Activated CD4-positive, alpha-beta T cell treated with anti-CD3 and anti-CD28 coated beads, Interleukin-2, amount 50 U/mL, for 16 hours (primary cell): ENCODE measurements at places on chromosomes 7 and 10.
A peak's percentile ranks its signal among the peaks of the same experiment; 100 is the strongest.

- no peak for DNase-seq
These were observed 14.0 kb upstream of the ITGB8 start for GRCh38 chr7:20316706-20317105.

DNA sequence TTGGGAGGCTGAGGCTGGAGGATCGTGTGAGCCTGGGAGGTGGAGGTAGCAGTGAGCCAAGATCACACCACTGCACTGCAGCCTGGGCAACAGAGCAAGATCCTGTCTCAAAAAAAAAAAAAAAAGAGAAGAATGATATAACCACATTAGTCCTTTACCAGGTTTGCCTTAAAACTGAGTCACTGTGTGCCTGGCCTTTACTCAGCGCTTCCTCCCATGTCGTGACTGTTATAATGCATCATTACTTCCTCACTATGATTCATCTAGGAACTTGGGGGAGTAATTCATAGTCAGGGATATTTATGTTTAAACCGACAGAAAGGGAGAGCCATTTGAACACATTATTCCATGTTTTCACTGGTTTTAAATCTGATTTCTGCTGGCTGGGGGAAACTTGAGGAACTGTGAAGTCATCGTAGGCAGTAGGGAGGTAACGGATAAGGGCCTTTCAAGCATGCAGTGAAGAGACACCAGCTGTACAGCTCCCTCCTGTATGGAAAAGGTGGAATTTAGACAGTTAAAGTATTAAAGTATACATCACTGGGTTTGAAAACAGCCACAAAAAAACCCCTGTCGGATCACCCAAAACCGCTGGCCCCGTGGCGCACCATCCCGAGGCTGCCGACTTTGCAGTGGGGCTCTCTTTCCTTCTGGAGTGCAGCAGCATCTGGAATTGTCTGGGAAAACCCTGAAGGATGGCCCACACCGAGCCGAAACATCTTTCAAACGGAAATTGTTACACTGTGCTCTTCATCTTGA is 119.8 kb downstream of the NKX6-2 start:
- DNase-seq: peak; percentile 65

- no peak for DNase-seq
These were observed 442.3 kb upstream of the AKR1E2 start for GRCh38 chr10:4383651-4384098.

GRCh38 chr7:80403686-80404241 is 108.1 kb downstream of the GNAT3 start:
- DNase-seq: no peak

- DNase-seq: no peak
These were observed 123.7 kb downstream of the LCOR start for GRCh38 chr10:96955794-96956193.

DNA sequence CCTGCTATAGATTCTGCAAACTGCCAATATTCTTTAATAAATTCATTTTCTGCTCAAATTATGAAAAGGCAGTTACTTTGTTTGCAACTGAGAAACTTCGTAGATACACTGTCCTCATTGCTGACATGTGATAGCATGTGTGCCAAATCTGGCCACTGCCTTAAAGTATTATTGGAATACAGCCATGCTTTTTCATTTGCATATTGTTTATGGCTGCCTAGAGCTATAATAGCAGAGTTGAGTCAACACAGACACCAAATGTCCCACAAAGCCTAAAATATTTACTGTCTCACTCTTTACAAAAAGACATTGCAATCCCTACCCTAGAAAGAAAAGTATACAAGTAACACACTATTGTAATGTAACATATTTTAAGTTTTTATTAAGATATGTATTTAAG is 647.4 kb downstream of the XPNPEP1 start:
- DNase-seq: no peak

GRCh38 chr7:30658479-30659074 is 23.7 kb downstream of the CRHR2 start:
- DNase-seq: no peak

- DNase-seq: no peak
These were observed 3.1 kb downstream of the PLAU start for GRCh38 chr10:73914036-73914435.

DNA sequence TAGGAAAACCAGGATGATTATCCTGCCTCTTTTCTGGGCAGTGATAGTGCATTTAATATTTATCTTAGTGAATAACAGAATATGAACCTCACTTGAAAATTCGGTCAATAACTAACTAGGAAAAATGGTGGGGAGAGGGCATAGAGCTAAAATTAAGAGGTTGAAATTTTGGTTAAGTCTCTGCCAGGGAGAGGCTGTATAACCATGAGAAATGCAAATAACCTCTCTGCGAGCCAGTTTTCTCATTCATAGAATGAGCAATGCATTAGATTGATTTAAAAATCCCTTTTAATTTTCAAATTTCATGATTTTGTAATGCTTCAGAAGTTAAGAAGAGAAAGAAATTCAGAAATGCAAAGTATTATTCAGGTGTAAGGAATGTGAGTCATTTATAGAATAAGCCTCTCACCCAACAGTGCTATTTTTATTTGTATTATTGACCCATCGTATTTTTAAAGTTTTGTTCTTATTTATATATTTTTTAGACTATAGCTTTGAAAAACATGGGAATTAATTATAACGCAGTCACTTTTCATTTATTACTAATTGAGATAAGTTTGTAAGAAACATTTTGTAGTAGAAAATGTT is 104.7 kb downstream of the PHF14 start:
- DNase-seq: no peak

DNA sequence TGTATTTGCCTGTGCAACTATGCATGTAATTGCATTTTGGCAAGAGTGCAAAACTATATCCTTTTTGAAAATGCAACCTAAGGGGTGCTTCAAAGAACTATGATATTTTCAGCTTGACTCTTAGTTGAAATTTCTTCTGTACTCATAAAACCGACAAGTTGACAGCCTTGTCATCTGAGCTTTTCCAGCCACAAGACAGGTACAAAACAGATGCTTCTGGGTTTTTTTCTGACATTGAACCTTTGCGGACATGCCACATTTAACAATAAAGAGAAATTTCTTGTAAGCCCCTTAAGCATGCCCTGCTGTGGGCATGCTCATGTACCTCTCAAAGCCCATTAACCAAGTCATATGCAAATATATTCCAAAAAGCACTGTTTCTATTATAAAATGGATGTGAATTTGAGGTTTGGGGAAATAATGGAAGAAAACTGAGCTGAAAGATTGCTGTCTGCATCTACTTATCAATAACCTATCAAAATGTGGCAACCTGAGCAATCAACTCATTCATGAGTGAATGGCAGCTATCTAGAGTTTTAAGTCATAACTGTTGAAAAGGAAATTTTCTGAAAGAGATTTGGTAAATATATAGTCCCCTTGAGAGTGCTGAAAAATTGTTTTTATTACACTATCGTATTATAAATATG is 1117.0 kb upstream of the LRRTM3 start:
- no peak for DNase-seq

- DNase-seq: peak; percentile 75
These were observed at the start of gene RUFY2 for GRCh38 chr10:68406815-68407548. RUFY2 (minus strand) TSS chr10:68407277; CDS start chr10:68407189, 88 bp downstream.

GRCh38 chr10:120949609-120950031 is 98.5 kb downstream of the WDR11 start:
- DNase-seq: no peak

GRCh38 chr7:159034988-159035387 is 109.7 kb downstream of the VIPR2 start:
- DNase-seq: no peak

- peak; percentile 51 for DNase-seq
These were observed 87.8 kb downstream of the BTRC start for GRCh38 chr10:101441541-101442455.

DNA sequence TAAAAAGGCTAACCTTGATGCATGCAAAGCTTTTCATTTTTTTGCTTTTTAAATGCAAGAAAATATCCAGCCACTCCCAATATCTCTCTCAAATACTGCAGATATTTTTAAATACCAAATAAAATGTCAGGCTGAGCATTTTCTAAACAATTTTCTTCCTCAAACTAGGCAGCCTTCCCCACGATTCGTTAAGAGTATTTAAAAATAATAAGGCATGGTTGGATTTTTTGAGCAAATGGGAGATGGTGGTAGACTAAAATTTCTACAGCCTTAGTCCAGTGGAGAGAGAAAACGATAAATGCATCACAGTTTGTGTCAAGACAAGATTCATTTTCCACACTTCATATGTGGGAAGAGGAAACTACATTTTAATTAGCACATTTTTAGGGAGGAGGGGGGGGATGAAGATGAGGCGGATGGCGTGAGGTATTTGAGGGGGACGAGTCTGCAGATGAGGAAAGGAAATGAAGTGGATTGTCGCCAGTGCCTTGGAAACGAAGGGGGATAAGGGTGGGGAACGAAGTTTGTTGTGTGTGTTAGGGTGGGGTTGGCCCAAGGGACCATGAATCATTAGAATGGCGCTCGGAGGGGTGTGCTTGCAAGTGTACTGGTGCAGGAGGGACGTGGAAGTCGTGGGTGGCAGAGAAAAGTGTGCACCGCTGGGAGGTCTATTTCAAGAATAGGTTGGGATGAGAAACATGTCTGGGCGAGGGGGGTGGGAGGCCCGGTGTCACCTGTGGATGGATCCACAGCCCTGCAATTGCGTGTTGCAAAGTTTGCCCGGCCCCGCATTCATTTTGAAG is 1.2 kb upstream of the ADD3 start:
- DNase-seq: no peak

- no peak for DNase-seq
These were observed 148.8 kb upstream of the NPY start for GRCh38 chr7:24135003-24135817.

GRCh38 chr10:51862149-51862548 is 162.8 kb upstream of the CSTF2T start:
- DNase-seq: no peak

GRCh38 chr7:106999023-106999422 is 45.5 kb upstream of the PRKAR2B start:
- DNase-seq: no peak

- no peak for DNase-seq
These were observed 34.2 kb upstream of the C10orf90 start for GRCh38 chr10:126704649-126705048.

- DNase-seq: no peak
These were observed 3.8 kb downstream of the NODAL start for GRCh38 chr10:70437721-70438120.

DNA sequence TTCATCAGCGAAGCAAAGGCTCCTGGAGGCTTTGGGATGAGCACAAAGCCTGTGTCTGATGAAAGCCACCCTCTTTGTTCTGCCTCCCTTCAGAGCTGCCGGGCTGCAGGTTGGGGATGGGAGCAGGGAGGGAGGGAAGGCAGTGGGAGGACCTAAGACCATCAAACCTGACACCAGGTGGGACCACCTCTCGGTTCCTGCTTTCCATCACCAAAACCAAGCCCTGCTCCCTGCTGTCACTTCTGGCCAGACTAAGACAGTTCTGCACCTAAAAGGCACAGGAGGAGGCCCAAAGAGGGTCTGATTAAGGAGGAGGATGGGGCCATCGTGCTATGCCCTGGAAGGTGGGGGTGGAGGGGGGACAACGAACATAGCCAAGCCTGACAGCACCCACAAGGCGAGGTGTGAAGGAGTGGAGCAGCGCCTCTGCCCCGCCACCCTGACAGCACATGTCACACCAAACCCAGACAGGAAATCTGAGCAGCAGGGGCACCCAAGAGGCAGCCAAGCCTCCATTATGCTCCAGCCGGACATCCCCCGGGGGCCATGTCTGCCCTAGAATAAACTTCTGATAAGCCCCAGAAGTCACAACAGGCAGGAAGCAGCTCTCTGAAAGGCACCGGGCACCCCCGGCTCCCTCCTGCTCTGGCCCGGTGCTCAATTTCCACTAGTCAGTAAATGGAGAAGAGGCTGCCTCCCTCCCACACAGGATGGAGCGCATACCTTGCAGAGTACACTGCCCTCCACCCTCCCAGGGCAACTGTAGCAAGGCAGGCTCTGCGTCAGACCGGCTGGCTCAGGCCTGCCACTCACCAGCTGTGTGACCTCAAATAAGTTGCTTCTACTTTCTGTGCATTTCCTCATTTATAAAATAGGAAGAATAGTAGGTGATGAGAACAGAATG is 48.9 kb downstream of the DLG5 start:
- peak; percentile 6 for DNase-seq

DNA sequence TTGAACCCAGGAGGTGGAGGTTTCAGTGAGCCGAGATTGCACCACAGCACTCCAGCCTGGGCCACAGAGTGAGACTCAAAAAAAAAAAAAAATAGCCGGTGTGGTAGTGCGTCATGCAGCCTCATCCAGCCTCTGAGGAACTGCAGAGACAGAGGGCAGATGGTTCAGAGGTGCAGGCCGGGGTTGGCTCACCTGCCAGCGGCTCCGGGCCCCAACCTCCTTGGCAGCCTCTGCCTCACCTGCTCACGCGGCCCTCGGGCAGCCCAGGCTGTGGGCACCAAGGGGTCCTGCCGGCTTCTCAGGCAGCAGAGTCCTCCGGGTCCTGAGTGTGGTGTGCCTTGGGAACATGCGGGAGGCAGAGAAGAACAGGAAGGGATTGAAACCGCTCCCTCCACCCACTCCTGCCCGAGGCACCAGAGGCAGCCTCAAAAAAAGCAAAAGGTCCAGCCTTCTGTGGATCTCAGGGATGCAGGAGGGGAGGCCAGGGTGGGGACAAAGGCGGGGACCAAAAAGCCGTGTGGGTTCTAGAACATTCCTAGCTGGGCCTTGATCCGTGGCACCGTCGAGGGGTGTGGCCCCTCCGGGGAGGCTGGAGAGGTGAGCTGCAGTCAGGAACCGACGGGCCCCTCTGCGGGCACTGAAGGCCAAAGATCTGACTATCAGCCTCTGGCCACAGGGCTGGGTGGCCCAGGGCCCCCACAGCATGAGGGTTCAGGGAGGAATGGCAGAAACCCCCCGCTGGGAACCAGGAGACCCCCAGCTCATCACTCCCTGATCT is 55.4 kb upstream of the DNAJB6 start:
- DNase-seq: no peak

- DNase-seq: no peak
These were observed 219.6 kb downstream of the ELFN1 start for GRCh38 chr7:1889556-1890181.

DNA sequence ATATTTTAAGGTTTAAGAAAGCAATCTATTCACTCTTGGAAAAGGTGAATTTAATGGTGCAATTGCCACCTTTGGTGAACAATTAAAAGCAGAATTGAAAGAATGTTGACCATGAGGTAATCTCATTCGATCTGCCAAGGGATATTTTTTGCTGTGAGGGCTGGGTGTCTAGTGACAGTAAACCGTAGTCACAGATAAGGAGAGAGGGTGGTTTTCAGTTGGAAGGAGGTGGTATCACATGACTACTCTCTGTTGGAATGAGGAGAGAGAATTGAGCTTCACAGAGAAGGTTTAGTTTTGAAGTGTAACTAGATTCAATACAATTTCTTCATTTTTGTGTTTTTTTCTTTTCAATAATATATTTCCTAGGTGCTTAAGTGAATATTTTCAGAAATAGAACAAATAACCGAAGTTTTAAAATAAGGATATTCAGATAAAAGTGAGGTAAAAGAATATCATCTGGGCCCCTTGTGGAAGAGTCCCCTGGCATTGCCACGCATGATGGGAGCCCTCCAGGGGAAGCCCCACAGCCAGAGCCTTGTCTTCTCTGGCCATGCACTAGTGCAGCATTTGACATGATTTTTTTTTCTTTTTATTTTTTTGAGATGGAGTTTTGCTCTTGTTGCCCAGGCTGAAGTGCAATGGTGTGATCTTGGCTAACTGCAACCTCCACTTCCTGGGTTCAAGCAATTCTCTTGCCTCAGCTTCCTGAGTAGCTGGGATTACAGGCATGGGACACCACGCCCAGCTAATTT is 73.4 kb downstream of the GPR141 start:
- no peak for DNase-seq
